DMS79 (cell line): ENCODE measurements at places on chromosomes 5 and 9.

GRCh38 chr9:4090491-4090890 lies 209.4 kb downstream of the GLIS3 start:
- no peak for DNase-seq

GRCh38 chr5:150647275-150648251 lies 7.1 kb downstream of the SYNPO start:
- DNase-seq: no peak

DNA sequence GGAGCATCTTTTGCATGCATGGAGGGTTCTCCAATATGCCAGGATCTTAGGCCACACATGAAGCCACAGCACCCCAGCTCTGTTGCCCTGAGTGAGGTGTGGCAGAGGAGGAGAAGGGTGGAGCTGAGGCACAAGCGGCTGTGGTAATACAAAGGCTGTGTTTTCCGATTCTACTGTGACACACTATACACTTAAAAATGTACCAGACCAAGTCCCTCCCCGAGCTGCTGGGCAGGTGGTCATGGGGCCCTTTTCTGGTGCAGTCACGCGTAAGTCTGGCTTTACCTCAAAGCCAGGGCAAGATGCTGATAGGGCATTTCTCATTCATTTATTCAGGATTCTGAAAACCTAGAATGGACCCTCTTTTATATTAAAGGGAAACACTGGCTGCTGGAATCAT lies 3.7 kb downstream of the ADGRV1 start:
- DNase-seq: no peak

DNA sequence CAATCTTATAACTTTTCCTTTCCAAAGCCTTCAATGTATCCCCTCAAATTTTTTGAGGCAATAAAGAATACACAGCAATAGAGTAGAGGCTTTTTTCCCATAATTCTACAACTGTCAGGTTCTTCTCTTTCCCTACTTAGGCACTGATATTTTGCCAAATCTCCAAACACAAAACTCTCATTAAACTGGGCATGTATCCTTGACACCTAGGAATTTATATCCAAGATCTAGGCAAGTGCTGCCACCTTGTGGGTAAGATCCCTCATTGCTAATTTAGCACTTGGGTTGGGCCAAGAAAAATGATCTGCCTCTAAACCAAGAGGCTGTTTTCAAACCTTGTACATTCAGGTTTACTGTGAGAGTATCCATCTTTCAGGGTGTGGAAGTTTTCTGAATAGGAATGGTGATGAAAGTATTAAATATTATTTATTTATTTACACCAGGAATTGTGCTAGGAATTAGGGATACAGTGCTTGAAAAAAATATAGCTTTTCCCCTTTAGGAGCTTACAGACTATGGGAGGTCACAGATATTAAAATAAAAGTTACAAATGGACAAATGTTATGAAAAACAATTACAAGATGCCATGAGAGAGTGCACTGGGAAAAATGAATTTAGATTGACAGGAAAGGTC lies 17.6 kb downstream of the TSTD2 start:
- DNase-seq: no peak

DNA sequence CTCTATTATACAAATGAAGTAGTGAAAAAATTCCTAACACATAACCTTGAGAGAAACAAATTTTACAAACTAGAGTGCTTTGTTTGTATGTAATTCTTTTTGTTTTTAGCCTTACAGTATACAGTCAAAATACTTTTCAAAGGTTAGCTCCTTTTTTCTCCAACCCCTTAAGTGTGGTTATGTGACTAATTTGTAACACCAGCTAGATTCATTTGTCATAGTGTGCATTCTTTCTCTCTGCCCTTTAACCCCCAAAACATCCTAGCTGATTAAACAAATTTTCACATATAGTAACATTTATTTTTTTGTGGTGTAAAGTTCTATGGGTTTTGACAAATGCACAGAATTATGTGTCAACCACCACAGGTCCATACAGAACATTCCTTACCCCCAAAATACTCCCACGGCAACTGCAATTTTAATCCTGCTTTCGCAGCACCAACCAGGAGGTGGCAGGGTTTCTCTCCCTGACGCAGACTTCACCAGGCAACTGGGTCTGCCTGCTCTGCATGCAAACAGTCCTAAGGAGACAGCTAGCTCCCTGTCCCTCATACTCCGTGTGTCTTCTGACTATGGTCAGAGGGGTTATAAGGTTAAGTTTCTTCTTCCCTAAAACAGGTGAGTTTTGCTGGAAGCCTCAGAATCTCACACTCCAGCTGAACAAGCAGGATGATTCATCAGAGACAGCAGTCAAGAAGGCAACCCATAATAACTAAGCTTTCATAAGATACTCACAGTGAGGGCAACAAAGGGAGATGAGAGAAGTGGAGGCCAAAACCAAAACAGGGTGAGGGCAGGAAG lies 44.5 kb upstream of the NR5A1 start:
- DNase-seq: no peak

DNA sequence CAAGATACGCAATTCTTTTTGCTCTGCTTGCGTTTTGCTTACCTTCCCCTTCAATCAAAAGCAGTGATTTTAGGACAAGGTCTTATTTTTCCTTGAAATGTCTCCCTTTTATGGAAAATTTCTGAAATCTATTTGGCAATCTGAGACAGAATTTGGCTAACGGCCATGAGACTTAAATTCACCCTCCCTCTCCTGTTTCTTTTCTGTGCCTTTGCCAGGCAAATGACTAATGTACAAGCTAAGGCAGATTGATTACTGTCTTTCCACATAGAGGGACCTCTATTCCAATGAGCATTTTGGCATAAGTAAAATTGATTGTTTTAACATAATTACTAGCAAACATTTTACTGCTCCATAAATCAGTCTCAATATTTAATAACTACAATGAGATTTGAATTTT lies 31.7 kb downstream of the FAM81B start:
- no peak for DNase-seq

- DNase-seq: no peak
Measured at GRCh38 chr5:133118741-133119140, 66.9 kb downstream of the HSPA4 start.
